Thoracic aorta (tissue), 2 donors: ENCODE measurements at places on chromosomes 6 and 20.

DNA sequence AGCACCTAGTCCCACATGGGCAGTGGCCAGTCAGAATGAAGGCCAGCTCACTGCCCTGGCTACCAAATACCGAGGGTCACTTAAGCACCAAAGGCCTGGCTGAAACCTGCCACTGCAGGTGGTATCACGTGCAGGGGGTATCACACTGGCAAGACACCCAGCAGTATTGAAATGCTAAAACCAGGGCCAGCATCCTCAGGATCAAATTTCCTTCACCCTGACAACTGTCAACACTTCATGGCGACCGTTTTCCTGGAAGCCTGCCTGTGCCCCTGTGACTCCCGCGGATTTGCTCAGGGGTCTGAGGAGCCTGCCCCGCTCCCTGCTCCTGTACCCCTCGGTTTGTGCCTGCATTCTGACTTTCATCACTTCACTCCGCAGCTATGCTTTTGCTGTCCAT is 151.1 kb downstream of the TTLL2 start:
- no peak for DNase-seq

DNA sequence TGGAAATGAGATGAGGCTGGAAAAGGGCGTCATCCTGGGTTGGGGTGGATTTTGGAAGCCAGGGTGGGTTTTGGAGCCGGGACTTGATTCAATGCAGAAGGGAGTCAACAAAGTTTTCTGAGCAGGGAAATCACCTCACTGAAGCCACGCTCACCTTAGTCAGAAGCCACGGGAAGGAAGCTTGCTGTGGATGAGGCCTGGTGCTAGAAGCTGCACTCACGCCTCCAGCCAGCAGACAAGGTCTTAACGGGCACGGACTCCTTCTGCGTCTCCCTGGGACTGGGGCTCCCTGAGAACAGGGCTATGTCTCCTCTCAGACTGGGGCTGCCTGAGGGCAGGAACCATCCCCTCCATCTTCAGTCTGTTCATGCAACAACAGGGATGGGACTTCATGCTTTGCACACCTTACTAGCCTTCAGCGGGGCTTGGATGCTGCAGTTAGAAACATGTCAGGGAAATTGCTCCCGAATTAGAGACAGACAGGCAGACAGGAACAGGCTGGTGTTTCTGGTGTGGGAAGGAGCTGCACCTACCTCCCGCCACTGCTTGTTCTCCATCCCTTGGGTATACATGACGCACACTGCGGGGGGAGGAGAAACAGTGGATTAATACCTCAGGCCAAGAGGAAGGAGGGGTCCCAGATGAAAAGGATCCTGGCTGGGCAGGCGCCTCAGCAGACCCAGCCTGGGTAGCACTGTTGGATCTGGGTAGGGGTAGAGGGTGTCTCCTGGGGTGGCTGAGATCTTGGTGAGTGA is 17.5 kb downstream of the CPNE5 start:
- no peak for DNase-seq

- DNase-seq = no peak
Measured at GRCh38 chr20:2224368-2224639, 71.5 kb upstream of the TGM3 start.

GRCh38 chr6:127053032-127053874 is 65.2 kb upstream of the RSPO3 start:
- no peak for DNase-seq

- DNase-seq = no peak
Measured at GRCh38 chr6:35654883-35655282, 33.8 kb downstream of the FKBP5 start.

DNA sequence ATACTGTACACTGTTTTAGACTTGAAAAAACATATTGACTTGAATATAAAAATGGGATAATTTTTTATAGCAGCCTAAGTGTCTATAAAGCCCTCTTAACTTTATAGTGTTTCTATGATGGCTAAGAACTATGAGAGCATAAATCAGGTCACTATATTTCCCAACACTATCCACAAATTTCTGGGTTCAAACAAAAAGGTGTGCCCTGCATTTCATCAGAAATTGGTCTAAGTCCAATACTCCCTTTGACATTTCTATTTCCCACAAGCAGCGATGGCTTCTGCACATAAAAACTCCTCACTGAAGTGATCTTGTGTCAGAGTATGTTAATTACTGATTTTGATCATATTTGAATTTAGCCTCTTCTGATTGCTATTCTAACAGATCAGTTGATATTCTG is 143.9 kb downstream of the WDR27 start:
- DNase-seq = no peak
